Activated naive CD8-positive, alpha-beta T cell treated with anti-CD3 and anti-CD28 coated beads, Interleukin-2, amount 10 ng/mL, durations not matched to agents 7 days and 5 days (primary cell): ENCODE measurements at places on chromosomes 4 and X.

GRCh38 chr4:169210504-169211118 is 60.1 kb downstream of the SH3RF1 start:
- DNase-seq, result no peak
- no peaks in the 10 kb centered on the region for H3K36me3 ChIP-seq
- peaks cover 2% of the 10 kb centered on the region for H3K27me3 ChIP-seq
- H3K27ac ChIP-seq, result no peak overlapping the region

- no peaks in the 10 kb centered on the region for H3K27me3 ChIP-seq
- H3K4me3 ChIP-seq, result no peak overlapping the region
- no peak for DNase-seq
- no peak overlapping the region for H3K27ac ChIP-seq
- no peaks in the 10 kb centered on the region for H3K36me3 ChIP-seq
Measured at GRCh38 chr4:179607003-179607402, 2164.8 kb upstream of the AGA start.

- no peaks in the 10 kb centered on the region for H3K36me3 ChIP-seq
- H3K4me3 ChIP-seq, result no peak overlapping the region
Measured at GRCh38 chr4:111027526-111027925, 404.6 kb upstream of the PITX2 start.

GRCh38 chr4:53499791-53500190 is 91.5 kb downstream of the LNX1 start:
- no peaks in the 10 kb centered on the region for H3K36me3 ChIP-seq
- no peak overlapping the region for H3K27ac ChIP-seq
- peaks cover 4% of the 10 kb centered on the region for H3K27me3 ChIP-seq
- H3K4me3 ChIP-seq, result no peak overlapping the region
- no peaks in the 10 kb centered on the region for H3K4me1 ChIP-seq

- no peak overlapping the region for H3K4me3 ChIP-seq
- no peaks in the 10 kb centered on the region for H3K36me3 ChIP-seq
- no peaks in the 10 kb centered on the region for H3K27me3 ChIP-seq
- no peak for DNase-seq
- H3K27ac ChIP-seq, result no peak overlapping the region
Measured at GRCh38 chr4:126544276-126544675, 1088.5 kb upstream of the INTU start.

DNA sequence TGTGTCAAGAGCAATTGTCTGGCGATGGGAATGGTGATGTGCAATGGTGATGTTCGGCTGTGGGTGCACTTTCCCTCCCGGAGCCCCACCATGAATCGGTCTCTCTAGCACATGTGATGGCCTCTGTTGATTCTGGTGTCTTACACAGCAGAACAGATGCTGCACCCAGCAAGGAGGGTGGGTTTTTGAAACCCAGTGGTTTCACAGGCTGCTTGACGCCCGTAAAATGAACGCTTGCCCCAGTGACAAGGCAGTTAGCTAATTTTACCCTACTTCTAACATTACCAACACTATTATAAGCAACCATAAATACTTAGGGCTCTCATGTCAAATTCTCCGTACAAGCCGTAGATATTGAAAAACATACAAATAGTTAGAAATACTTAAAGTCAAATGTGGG is 5.9 kb upstream of the ANOS1 start:
- no peak for DNase-seq
- no peak overlapping the region for H3K4me3 ChIP-seq
- H3K4me1 ChIP-seq, result no peaks in the 10 kb centered on the region
- H3K27ac ChIP-seq, result no peak overlapping the region

- H3K27ac ChIP-seq, result no peak overlapping the region
- DNase-seq, result no peak
- no peaks in the 10 kb centered on the region for H3K4me1 ChIP-seq
- no peaks in the 10 kb centered on the region for H3K36me3 ChIP-seq
- no peak overlapping the region for H3K4me3 ChIP-seq
Measured at GRCh38 chrX:15418707-15419181, 34.5 kb upstream of the VEGFD start.

DNA sequence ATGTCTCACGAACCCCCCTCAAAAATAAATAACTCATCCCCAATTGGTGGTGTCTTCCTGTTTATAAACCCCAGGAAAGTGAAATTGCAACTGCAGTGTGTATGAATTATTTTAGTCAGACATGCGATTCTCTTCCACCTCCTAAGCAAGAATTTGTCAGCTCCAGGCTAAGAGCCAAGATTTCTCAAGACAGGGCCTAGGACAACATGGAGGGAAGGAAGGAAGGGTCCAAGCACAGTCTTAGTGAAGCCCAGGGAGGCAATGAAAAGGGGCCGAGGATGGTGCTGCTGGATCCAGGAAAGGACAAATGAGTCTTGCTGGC is 20.0 kb downstream of the SH3KBP1 start:
- peaks cover 15% of the 10 kb centered on the region for H3K36me3 ChIP-seq
- H3K27ac ChIP-seq, result peak overlapping the region; percentile 8
- H3K27me3 ChIP-seq, result no peaks in the 10 kb centered on the region
- no peak overlapping the region for H3K4me3 ChIP-seq

GRCh38 chr4:9812501-9813340 is 31.3 kb downstream of the DRD5 start:
- peaks cover 17% of the 10 kb centered on the region for H3K4me1 ChIP-seq
- H3K27ac ChIP-seq, result no peak overlapping the region
- H3K36me3 ChIP-seq, result peaks cover 5% of the 10 kb centered on the region

- no peaks in the 10 kb centered on the region for H3K36me3 ChIP-seq
- H3K4me3 ChIP-seq, result no peak overlapping the region
- DNase-seq, result no peak
- no peak overlapping the region for H3K27ac ChIP-seq
Measured at GRCh38 chrX:1144293-1144692, 68.2 kb downstream of the CRLF2 start.

GRCh38 chr4:39978904-39979303 is 1.2 kb upstream of the PDS5A start:
- peaks cover 15% of the 10 kb centered on the region for H3K36me3 ChIP-seq
- peak overlapping the region; percentile 13 for H3K4me3 ChIP-seq
- H3K27me3 ChIP-seq, result no peaks in the 10 kb centered on the region

DNA sequence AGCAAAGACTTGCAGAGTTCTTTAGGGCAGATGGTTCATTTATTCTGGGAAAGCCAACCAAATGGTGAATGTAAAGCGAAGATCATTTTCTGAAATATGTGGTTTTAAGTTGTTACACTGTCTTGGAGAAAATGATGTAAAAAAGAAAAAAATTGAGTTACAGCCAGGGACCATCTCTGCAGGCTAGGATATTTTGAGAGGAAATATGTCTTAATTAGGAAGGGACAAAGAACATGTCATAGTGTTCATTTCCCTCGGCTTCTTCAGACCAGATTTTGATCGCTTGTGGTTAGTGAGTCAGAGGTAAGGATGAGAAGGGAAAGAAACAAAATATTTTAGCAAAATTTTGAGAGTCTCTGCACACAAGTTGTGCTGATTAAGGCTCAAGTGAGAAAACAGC is 59.0 kb upstream of the C1QTNF7 start:
- peaks cover 2% of the 10 kb centered on the region for H3K27me3 ChIP-seq
- H3K27ac ChIP-seq, result no peak overlapping the region
- no peaks in the 10 kb centered on the region for H3K36me3 ChIP-seq
- DNase-seq, result no peak

DNA sequence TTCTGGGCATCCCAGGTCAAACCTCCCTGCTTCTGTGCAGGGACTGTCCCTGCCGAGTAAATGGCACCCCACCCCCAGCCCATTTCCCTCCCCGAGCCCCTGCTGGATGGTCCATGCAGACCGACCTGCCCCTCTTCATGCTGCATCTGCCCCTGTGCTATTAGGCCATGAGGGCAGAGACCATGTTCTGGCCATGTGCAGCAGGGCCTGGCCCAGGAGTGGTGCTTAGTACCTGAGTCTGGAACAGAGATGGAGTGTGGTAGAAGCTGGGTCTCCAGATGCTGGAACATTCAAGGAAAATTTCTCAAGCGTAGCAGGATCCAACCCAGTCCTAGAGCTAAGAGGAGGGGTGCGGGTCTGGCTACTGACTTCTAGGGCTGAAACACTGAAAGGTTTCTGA is 15.3 kb upstream of the UBA1 start:
- H3K27me3 ChIP-seq, result no peaks in the 10 kb centered on the region
- H3K27ac ChIP-seq, result no peak overlapping the region
- peaks cover 4% of the 10 kb centered on the region for H3K4me1 ChIP-seq
- no peak for DNase-seq
- H3K4me3 ChIP-seq, result no peak overlapping the region

- H3K4me3 ChIP-seq, result no peak overlapping the region
- H3K27ac ChIP-seq, result no peak overlapping the region
- no peaks in the 10 kb centered on the region for H3K4me1 ChIP-seq
- no peaks in the 10 kb centered on the region for H3K27me3 ChIP-seq
- H3K36me3 ChIP-seq, result no peaks in the 10 kb centered on the region
Measured at GRCh38 chr4:114875630-114876029, 237.8 kb downstream of the NDST4 start.

GRCh38 chr4:41102414-41103092 is 111.8 kb downstream of the APBB2 start:
- H3K27me3 ChIP-seq, result no peaks in the 10 kb centered on the region
- H3K4me3 ChIP-seq, result no peak overlapping the region
- no peaks in the 10 kb centered on the region for H3K4me1 ChIP-seq
- no peak for DNase-seq
- no peak overlapping the region for H3K27ac ChIP-seq

DNA sequence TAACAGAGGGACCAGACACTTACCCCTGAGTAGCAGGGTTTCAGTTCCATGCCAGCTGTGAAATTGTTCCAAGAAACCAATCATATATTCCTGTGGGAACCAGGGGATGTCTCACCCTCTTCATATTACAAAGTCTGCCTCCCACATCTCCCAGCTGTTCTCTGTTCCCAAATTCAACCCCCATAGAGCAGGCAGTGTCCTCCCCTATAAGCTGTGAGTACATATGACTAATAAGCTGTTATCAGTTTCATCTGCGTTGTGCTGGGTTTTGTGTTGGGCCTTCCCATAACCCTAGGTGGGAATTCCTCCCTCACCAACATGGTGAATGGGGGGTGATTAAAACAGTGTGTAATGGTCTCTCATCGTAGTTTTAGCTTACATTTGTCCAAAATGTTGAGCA is 41.0 kb downstream of the CEP44 start:
- no peak overlapping the region for H3K27ac ChIP-seq
- no peak overlapping the region for H3K4me3 ChIP-seq
- no peaks in the 10 kb centered on the region for H3K27me3 ChIP-seq
- no peak for DNase-seq
- no peaks in the 10 kb centered on the region for H3K36me3 ChIP-seq
- H3K4me1 ChIP-seq, result no peaks in the 10 kb centered on the region

DNA sequence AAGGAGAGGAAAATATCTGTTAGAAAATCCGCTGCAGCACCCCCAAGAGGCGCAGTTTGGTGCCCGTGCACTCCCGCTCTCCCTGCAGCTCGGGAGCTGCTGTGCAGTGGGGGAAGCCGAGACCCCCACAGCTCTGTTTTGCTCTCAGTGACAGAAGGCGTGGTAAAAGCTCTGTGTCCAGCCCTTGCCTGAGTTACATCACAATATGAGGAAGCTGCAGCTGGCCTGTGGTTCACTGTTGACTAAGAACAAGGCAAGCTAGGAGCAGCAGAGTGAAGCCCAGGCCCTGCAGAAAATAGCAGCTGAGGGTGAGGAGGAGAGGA is 88.5 kb upstream of the ADRA2C start:
- H3K27me3 ChIP-seq, result no peaks in the 10 kb centered on the region
- H3K4me1 ChIP-seq, result no peaks in the 10 kb centered on the region

DNA sequence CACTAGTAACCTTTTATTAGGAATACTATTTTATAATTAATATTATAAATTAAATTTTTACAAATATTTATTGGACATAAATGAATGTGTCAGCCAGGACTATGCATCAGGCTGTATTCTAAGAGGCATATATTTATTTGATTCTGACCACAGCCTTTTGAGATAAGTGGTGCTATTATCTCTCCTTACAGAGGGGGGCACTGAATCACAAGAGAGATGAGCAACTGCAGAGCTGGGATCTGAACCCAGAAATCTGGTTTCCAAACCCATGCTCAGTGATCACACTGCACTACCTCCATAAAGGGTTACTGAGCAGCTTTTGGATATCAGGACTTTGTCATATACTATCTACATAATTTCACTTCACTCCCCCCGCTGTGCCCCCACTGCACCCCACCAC is 322.0 kb downstream of the TMA16 start:
- no peak overlapping the region for H3K27ac ChIP-seq
- DNase-seq, result no peak
- H3K4me1 ChIP-seq, result no peaks in the 10 kb centered on the region
- H3K27me3 ChIP-seq, result no peaks in the 10 kb centered on the region

GRCh38 chrX:40976981-40977380 is 108.3 kb upstream of the USP9X start:
- H3K27ac ChIP-seq, result no peak overlapping the region
- DNase-seq, result no peak
- H3K4me3 ChIP-seq, result no peak overlapping the region
- no peaks in the 10 kb centered on the region for H3K36me3 ChIP-seq
- H3K4me1 ChIP-seq, result no peaks in the 10 kb centered on the region
- no peaks in the 10 kb centered on the region for H3K27me3 ChIP-seq

- no peak overlapping the region for H3K4me3 ChIP-seq
- DNase-seq, result no peak
- no peaks in the 10 kb centered on the region for H3K4me1 ChIP-seq
Measured at GRCh38 chr4:107658400-107659336, 61.4 kb downstream of the PAPSS1 start.

GRCh38 chr4:4696530-4696929 is 154.7 kb upstream of the STX18 start:
- peaks cover 2% of the 10 kb centered on the region for H3K36me3 ChIP-seq
- H3K4me3 ChIP-seq, result no peak overlapping the region
- DNase-seq, result no peak
- no peaks in the 10 kb centered on the region for H3K27me3 ChIP-seq
- H3K27ac ChIP-seq, result no peak overlapping the region

GRCh38 chr4:127196655-127197352 is 436.0 kb upstream of the INTU start:
- no peaks in the 10 kb centered on the region for H3K4me1 ChIP-seq

DNA sequence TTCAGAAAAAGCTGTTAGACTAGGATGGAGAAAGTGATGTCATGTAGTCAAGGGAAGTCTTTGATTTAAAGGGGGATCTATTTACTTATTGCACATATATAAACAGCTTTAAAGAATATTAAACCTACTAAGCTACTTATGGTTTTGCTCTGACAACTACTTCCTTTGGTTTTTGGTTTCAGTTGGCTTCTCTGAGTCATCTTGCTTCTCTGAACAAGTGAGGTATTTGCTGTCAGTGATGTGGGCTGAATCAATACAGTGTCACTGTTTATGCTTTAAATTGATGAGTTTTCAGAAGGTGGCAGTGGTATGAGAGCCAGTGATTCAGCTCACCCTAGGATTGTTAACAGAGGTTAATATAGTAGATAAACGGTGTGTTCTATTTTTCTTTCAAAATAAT is 75.1 kb downstream of the CEP44 start:
- H3K27ac ChIP-seq, result no peak overlapping the region
- H3K4me3 ChIP-seq, result peak overlapping the region; percentile 28
- H3K36me3 ChIP-seq, result no peaks in the 10 kb centered on the region
- DNase-seq, result no peak
- H3K4me1 ChIP-seq, result peaks cover 10% of the 10 kb centered on the region

DNA sequence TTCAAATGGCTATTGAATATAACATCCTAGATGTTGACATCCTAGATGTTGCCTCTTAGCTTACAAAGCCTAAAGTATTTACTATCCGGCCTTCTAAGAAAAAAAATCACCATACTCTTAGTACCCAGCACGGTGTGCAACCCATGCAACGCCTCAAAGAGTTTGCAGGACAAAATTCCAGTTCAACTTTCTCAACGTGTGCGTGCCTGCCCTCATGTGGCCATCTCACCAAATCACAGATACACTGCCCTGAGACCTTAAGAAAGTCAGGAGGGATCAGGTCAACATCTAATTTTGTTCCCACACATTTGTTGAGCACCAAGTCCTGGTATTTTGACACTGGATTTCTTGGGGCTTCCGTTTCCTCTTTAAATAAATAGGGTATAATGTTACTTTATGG is 68.3 kb downstream of the CRMP1 start:
- no peaks in the 10 kb centered on the region for H3K36me3 ChIP-seq
- H3K27me3 ChIP-seq, result peaks cover 7% of the 10 kb centered on the region
- no peak overlapping the region for H3K4me3 ChIP-seq
- H3K27ac ChIP-seq, result no peak overlapping the region
